ENCODE measurements at places on chromosomes 4 and X.

DNA sequence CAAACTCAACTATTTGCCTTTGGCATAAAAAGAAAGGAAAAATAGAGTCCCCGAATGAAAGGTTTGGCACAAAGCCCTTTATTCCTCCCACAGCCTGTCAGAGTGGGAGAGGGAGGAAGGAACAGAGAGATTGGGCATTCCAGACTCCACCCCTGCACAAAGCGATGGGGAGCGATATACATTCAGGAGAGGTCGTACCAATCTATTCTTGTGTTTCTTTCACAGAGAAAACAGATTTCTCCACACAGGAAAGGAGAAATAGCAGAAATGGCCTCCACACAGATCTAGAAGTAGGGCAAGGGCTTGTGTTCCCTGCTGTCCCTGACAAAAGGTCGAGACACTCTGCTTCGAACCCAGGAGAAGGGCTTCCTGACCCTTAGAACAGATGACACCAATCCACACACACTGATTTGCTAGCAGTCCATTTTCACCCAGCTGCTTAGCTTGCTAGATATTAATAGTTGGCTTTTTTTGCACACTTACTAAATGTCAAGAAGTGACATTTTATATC, 197.4 kb downstream of the MAML3 start:
- no peak for DNase-seq

GRCh38 chr4:8280158-8280875, 10.8 kb downstream of the HTRA3 start:
- DNase-seq = no peak

GRCh38 chr4:122091836-122092405, 60.2 kb upstream of the BLTP1 start:
- no peak for DNase-seq

- DNase-seq = no peak
Measured at GRCh38 chr4:76993787-76994641, 44.5 kb downstream of the SEPTIN11 start.

GRCh38 chr4:174575436-174575835, 53.1 kb upstream of the HPGD start:
- DNase-seq = no peak

- DNase-seq = no peak
Measured at GRCh38 chr4:136112116-136112515, 1420.2 kb downstream of the PCDH18 start.

DNA sequence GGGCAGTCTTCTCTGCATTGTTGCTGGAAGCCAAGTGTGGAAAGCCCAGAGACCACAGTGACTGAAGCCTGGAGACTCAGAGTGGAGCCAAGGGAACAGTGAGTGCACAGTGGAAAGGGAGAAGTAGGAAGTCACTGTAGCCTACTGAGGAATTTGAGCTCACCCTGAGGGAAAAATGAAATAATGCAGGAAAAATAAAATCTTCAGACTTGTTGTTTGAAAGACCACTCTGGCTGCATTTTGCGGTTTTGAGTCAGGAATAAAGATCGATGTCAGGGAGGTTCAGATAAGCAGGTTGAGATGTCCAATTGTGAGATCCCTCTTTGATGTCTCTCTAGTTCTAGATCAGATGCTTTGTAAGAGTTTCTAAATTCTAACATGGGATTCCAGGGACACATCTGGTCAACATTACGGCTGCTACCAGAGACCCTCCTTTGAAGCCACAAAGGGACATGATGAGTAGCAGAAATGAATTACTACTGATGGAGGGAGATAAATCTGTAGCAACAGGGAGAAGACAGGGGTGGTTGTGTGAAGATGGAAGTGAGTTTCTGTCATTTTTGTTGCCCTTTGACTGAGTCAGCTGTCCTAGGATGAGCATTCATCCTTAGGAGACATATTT, 8.4 kb downstream of the ADH4 start:
- no peak for DNase-seq

GRCh38 chrX:18668071-18668835, 3.7 kb downstream of the RS1 start:
- DNase-seq = no peak

GRCh38 chr4:145019346-145019745, 78.7 kb downstream of the ANAPC10 start:
- DNase-seq = no peak

GRCh38 chr4:95546221-95546620, 2.6 kb downstream of the UNC5C start:
- DNase-seq = no peak

DNA sequence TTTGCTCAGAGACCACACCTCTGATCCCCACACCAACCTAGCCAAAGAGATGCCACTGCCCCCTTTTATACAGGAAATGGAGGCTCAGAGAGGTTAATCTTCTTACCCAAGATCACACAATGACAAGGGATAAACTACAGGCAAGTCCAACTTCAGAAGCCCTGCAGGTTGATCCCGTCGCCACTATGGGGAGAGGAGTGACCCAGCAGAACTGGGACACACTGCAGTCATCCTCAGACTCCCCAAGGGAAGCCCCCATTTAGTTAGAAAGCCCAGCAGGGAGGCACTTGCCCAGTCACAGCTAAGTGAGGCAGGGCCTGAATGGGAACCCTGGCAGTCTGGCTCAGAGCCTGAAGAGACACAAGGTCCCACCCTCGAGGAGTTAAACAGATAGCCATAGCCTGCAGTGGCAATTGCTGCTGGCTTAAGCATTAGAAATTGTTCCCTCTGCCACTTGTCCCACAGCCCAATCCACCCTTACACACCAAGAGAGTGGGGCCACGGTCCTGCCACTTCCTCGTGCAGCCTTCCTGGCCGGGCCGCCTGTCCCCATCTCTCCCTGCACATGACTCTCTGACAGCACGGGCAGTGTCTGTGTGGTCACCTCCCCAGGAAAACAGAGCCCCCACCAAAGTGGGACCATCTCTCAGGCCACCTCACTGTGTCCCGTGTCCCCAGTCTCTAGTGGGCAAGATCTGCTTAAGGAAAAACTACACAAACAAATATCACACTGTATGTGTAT, 2.7 kb downstream of the JAKMIP1 start:
- DNase-seq = no peak

DNA sequence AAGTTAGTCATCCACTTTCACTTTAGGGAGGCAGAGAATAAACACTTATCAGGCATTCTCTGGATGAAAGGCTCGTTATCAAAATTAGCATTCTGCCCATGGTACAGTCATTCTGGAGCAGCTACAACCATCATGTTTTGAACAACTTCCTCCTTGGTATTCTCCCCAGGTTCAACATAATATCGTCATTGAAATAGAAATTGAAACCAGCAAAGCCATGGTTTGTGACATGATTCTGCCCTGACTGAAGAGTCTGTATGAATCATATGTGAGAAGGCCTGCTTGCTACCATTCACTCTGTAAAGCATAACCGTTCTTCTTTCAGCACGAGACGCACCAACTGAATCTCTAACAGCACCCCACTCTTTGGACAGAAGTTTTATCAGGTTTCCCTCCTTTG, 127.5 kb upstream of the RADX start:
- no peak for DNase-seq

DNA sequence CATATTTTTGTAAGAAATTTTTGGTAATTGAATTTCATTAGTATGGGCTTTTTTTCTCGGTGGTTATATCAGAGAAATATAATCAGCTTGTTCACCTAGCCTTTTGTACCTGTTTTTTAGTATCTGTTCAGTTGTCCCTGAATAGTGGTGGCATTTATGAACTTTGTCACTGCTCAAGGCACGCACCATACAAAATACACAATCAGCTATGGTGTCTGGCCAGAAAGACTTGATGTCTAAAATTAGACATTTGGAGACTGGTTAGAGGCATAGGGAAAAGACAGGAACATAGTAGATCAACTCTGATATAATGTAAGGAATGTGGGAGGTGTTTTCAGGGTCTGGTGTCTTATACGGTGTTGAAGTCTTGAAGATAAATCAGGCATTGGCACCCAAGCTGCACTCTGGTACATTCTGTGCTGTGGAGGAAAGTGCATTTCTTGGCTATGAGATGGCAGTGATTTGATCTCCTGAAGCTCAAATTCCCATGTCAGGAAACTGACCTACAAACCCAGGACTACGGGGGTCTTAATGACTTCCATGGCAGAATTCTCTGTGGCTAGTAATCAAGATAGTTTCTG, 3.6 kb downstream of the ART3 start:
- no peak for DNase-seq

DNA sequence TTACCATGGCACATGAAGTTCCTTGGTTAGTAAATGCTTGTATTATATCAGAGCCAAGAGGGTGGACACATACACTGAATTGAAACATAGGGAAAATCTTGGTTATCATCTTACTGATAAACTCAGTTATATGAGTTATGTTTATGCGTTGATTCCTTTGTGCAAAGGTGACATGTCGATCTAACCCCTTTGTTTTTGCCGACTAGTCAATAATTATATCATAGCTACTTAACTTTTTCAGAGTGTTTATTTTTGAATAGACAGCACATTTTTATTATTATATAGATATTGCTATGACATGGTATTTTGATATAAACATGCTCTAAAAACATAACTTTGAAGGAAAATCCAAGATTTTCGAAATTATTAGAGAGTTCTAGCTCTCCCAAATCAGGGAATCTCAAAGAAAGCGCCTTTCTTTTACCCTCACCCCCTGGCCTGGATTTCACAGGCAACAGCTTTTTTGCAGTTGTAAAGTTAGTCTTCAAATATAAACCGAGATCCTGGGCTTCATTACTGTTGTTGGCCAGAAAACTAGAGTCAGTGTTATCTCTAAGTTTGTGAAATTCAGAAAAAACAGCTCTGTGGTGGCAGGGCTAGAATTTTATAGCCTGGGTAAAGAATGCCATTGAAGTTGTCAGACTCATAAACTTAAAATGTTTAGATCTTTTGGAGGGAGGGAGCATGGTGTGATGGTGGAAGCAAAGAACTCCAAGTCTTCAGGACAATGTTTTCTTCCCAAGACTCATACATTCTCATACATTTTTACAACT, 45.8 kb upstream of the PITX2 start:
- no peak for DNase-seq

- no peak for DNase-seq
Measured at GRCh38 chr4:114547340-114548134, 51.1 kb upstream of the UGT8 start.

- DNase-seq = peak; percentile 26
Measured at GRCh38 chr4:154039435-154040343, 250.8 kb upstream of the SFRP2 start.

- DNase-seq = no peak
Measured at GRCh38 chrX:13614154-13614553, 38.8 kb upstream of the TCEANC start.

GRCh38 chrX:72060196-72060920, 71.4 kb downstream of the RTL5 start:
- peak; percentile 1 for DNase-seq

GRCh38 chr4:102685768-102686167, 75.0 kb downstream of the MANBA start:
- DNase-seq = no peak

- no peak for DNase-seq
Measured at GRCh38 chr4:8266508-8266907, 3.0 kb upstream of the HTRA3 start.

DNA sequence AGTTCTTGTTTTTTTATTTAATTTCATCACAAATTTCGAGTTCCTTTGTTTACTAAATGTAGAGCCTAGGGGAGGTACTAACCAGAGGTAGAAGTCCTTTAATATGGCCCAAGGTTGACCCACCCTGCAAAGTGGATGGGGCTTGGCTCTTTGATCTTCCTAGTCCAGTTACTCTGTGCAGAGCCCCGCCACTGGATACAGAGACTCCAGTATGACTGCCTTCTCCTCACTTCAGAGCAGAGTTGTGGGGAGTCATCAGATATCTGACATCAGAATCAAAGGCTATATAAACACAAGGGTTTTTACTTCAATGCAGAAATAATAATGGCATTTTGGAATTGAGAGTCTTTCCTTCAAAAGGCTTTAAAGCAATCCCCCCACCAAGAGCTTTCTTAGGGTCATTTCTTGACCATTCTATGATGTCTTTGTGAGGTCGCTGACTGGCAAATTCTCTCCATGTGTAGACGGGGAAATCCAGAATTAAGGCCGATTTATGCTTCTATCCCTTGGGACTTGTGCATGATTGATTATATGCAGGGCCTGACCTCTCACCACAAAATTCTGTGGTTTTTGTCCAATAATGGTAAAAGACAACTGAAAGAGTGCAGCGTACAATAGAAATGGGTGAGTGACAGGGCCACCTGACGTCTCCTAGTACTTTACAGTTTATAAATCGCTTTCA, 88.3 kb upstream of the CITED1 start:
- DNase-seq = no peak

DNA sequence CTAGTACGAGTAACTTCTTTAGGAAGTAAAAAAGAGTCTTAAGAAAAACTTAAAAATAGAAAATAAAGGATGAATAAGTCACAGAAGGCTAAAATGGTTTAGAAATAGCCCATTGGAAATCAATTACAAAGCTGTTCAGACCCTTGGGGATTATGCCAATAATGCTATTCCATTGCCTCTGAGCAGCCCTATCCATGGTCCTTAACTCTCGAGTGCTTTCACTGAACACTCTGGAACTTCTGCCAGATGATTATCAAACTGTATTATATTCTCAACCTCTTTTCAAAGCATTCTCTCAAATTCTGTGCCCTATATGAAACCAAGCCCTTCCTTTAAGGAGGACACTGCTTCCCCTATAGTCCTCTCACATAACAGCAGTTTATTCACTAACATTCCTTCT, 17.0 kb downstream of the SLC9B1 start:
- no peak for DNase-seq

DNA sequence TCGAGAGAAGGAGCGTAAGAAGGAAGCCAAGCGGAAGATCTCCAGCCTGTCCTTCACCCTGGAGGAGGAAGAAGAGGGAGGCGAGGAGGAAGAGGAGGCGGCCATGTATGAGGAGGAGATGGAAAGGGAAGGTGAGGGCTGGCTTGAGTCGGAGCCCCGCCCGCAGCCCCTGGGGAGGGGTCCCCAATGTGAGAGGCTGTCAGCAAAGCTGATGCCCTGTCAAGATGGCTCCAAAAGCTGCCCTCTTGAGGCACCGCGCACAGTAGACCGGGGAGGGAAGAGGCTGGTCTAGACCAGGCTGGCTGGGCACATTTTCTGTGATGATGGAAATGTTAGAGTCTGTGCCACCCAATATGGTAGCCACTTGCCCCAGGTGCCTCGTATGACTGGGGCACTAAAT, 2.5 kb downstream of the FAM50A start:
- DNase-seq = no peak

DNA sequence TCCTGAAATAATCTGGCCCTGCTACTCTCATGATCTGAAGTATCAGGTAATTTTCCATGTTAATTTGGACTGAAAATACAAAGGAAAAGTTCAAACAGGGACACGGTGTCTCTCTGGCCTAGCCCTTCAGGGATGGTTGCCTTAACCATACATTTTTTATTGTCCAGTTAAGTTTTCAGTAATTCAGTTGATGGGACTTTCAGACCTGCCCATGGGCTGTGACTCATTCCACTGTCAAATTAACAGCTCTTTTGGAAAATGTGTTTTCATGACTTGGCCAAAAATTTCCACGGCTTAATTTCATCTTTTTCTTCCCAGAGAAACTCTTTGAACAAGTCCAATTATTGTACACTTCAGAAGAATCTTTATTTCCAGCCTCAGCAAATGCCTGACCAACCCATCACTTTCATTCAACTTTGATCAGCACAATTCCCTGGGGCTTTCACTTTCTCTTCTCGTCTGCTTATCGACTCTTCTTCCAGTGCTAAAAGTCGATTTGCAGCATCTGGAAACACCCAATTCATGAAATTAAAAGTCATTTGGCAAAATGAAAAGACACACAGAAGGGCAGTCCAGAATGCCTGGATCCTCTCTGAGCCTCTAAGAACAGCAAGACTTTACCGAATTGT, 293.9 kb downstream of the RAB28 start:
- DNase-seq = no peak
